ENCODE measurements at places on chromosomes 11 and 22.

GRCh38 chr11:35089666-35090065, 49.3 kb upstream of the CD44 start:
- no peak for DNase-seq

DNA sequence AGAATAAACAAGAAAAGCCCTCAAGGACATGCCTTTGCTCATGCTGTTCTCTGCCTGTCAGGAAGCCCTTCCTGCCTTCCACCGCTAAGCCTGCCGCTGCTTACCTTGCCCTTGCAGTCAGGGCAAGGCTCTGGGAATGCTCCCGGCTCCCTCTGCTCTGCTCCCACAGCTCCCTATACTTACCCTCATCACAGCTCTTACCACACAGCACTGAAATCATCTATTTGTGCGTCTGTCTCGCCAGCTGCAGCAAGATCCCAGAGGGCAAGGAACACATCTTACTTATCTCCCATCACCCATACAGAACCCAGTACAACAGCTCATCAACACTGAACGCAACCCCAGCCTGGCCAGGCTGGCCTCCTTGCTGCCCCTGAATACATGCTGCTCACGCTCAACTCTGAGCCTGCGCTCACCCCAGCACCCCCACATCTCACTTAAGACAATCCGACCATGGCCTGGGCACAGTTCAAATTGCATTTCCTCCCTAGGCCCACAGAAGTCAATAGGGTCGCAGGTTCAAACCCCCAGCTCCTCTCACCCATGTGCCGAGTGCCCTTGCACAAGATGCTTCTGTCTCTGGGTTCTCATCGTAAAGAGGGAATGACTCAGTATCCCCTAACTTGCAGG, 161.8 kb downstream of the IGLL1 start:
- no peak for DNase-seq

- no peak for DNase-seq
Observed at GRCh38 chr11:68923614-68924013, 19.9 kb downstream of the IGHMBP2 start.

- DNase-seq = no peak
Observed at GRCh38 chr11:5665051-5665570, 19.8 kb downstream of the TRIM5 start.

GRCh38 chr11:24793479-24793878, 296.6 kb downstream of the LUZP2 start:
- DNase-seq = no peak

GRCh38 chr11:120835601-120836228, 188.2 kb upstream of the TBCEL start:
- no peak for DNase-seq

DNA sequence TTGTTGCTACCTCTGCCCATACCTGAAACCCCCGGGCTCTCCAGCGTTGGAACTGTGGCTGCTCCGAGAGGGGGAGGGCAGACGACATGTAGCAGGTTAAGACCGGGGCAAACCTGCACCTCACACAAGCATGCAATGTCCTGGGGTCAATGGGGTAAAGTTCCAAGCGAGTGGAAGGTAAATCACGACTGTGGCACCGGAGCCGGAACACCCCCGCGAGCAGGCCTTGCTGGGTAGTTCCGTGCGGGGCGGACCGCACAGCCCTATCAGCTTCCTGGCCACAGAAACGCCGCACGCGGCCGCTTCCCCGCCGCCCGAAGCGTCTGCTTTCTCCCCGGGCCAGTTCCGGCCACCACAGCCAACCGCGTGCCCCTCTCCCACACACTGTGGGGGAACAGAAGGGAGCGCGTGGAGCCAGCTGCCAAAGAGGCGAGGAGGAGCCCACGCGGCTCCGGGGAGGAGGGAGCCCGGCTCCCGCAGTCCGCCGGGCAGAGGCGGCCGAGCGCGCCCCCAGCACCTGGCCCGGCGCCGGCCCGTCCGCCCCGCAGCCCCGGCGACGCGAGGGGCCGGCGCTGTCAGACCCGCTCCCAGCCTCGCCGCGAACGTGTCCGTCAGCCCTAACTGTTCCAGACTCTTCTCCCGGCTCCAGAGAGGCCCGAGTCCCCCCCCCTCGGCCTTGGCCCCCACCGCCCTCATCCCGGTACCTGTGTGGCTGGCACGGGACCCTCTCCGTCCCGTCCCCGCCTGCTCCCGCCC, 1.6 kb downstream of the SPTBN2 start:
- DNase-seq = peak; percentile 20

DNA sequence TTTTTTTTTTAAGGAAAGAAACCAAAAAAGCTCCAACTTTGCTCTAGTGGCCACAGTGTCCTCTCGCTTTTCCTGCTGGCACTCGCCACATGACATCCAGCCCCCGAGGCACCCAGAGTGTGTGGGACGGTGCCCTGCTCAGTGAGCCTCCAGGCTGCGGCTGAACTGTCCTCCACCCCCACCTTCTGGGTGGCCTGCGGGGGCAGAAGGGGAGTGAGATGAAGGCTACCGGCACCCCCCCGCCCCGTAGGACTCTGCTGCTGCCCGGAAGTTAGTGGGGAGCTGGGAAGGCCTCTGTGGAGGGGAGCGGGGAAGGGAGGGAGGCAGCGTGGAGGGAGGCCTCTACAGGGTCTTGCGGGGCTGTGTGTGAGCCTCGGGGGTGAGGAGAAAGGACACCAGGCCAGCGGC, 264.4 kb downstream of the CTTN start:
- no peak for DNase-seq

GRCh38 chr11:115682101-115682500, 177.9 kb upstream of the CADM1 start:
- no peak for DNase-seq

- peak; percentile 69 for DNase-seq
Observed at GRCh38 chr11:11787305-11788062, 54.3 kb upstream of the USP47 start.

GRCh38 chr22:45846952-45847351, 130.0 kb downstream of the WNT7B start:
- no peak for DNase-seq

DNA sequence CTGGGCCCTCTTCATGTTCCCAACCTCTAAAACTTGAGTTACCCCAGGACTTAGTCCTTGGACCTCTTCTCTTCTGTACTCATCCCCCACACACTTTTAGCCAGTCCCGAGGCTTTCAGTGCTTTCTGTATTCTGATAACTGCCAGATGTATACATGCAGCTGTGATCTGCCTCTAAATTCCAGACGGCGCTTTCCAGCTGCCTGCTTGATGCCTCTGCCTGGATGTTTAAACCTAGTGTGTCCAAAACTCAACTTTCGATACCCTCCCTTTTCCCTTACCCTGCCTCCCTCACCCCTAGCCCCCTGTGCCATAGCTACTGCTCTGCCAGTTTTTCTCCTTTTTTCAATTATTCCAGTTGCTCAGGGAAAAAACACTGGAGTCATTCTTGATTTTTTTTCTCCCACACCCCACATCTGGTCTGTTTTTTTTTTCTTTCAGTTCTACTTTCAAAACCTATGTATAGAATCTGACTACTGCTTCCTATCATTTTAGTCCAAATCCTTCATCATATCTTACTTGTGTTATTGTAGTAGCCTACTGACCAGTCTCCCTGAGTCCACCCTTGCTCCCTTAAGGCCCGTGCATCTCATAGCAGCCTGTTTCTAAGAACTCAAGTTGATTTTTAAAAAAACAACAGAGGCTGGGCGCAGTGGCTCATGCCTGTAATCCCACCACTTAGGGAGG, 32.9 kb upstream of the TECTA start:
- no peak for DNase-seq

GRCh38 chr11:118907051-118908042, 18.4 kb downstream of the BCL9L start:
- DNase-seq = peak; percentile 81

DNA sequence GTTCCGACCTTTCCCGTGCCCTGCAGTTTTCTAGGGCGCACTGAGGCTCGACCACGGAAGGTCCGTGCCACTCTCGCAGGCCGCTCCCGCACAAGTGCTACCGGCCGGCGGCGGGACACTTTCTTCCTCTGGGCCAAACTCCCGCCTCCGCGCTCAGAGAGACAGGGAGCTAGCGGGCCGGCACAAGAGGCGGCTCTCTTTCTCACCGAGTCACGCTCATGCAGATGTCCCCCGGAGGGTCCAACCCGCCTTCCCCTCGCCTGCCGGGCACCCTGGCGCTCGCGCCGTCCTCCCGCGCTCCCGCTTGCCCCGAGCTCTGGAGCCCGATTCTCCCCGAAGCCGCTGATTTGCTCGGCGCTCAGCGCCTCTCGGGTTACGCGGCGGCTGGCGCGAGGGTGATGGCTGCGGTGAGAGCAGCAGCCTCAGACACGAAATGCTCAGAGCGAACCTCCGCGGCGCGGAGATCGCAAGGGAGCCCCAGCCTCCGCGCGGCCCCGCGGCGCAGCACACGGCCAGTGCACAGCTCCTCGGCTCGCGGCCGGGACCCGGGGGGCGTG, 1.0 kb downstream of the LMO1 start:
- no peak for DNase-seq

DNA sequence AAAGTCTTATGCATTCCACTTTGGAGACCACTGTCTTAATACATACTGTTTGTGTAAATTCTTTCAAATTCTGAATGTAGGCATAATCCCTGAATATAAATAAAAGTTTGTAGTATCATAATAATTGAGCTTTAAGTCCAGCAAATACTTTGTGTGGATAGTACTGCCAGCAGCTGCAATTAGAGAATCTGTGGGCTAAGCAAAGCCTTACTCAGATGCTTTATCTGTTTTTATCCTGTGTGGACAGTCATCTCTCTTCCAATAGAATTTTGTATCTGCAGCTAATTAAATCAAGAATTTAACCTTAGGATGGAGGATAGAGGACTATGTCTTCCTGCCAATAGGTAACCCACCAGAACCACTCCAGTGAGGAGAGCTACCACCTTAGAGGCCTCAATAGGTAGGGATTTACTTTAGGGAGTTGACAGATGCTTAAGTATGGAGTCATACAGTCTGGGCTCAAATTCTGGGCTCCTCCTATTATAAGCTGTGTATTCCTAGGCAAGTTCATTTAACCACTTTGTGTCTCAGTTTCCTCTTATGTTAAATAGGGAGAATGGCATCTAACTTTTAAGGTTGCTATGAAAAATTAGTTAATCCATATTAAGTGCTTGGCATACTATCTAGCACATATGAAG, 71.1 kb downstream of the STIM1 start:
- no peak for DNase-seq

DNA sequence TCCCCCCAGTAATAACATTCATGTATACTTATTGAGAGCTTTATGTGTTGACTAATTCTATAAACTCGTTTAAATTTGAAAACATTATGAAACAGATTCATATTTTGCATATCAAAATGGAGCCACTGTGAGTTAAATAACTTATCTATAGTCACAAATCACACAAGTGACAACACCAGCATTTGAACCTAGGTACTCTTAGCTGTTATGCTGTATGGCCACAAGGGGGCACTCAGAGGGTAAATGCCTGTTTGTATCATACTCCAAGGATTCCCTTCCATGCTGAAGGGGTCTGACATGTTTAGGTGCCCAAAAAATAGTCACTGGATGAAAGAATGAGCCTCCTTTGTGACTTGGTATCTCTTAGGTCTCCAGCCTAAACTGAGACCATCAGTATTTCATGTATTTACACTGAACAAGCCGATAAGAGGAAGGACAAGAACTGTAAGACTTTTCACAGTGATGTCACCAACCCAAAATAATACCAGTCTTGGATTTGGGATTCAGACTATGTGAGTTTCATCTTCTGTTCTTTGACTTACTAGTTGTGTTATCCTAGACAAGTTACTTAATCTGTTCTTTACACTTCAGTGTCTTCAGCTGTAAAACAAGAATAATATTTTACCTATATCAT, 12.2 kb upstream of the OR52D1 start:
- no peak for DNase-seq

DNA sequence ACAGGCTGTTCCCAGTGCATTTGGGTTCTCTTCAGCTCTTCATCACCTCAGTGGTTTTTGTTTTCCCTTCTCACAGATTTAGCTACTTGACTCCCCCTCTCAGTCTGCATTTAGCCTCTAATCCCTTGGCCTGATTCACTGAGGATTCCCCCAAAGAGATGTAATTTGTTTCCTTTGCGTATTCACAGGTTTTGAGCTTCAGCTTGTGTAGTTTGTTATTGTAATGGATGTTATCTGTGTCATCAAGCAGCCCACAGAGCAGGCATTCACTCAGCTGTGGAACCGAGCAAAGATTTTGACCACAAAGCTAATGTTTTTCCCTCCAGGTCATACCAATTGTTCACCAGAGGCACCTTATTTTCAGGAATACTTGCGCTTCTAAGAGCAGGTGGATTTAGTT, 6.4 kb upstream of the ME3 start:
- no peak for DNase-seq

DNA sequence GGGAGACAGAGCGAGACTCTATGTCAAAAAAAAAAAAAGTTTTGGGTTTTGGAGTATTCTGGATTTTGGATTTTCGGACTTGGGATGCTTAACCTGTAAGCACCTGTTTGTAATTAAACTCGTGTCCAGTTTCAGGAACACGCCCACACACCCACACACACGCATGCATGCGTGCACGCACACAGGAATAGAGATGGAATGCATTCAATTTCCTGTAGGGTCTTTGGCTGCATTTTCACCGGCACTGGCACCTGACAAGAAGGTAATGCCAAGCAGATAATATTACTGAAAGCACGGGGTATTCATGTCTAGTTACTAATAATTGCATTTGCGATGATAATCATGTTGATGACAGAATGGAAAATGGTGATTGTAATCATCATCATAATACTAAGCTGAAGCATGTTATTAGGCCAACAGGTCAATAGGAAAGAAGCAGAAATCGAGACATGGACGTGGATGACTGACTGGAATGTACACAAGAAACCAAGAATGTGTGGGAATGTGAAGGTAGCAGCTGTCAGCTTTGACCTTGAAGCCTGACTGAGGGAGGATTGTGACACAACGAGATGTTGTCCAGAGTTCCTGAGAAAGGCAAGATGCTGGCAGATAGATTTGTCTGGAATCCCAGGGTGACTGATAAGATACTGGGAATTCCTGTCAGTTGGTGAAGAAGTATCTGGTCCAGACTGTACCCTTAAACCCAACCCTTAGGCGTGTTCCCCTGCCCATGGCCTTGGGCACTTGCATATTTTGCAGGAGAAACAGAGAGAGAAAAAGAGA, 108.6 kb downstream of the SYN3 start:
- DNase-seq = no peak

- no peak for DNase-seq
Observed at GRCh38 chr22:17314487-17314886, 54.8 kb upstream of the CECR2 start.

DNA sequence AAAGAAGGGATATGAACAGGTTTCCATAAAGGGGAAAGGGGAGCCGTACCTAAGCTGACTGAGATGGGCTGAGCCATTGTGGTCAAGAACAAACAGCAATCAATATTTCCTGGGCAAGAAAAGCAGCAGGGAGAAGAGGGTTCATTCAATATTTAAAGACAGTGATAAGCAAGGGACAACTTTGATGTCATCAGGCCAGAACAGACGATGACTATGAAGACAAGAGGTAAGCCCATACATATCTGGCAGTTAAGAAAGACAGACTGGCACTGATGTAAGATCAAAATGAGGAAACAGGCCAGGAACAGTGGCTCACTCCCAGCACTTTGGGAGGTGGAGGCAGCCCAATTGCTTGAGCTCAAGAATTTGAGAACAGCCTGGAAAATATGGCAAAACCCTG, 2.4 kb downstream of the OR5A2 start:
- no peak for DNase-seq

GRCh38 chr11:36628765-36629244, 30.8 kb upstream of the RAG2 start:
- no peak for DNase-seq

- DNase-seq = no peak
Observed at GRCh38 chr11:26704249-26704648, 17.6 kb downstream of the SLC5A12 start.

GRCh38 chr11:115919341-115920091, 415.3 kb upstream of the CADM1 start:
- DNase-seq = no peak

GRCh38 chr11:72541257-72541974, 107.1 kb upstream of the CLPB start:
- no peak for DNase-seq

- DNase-seq = no peak
Observed at GRCh38 chr11:69534166-69534530, 52.7 kb downstream of the LINC01488 start.

Measured in naive thymus-derived CD4-positive, alpha-beta T cell (primary cell).